ENCODE measurements at places on chromosomes 5 and 9.

DNA sequence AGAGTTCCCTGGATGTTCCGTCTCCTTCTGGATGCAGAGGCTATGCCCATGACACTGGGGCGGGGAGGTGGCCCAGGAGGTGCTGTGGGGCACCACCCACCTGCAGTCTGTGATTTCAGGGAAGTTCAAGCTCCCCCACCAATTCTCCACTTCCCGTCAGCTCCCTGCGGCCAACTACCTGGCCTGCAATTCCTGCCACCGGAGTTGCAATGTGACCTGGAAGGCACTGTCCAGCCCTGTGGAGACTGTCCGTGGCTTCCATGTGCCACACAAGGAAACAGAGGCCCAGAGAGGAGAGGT is 16.6 kb downstream of the GFI1B start:
- DNase-seq: no peak

GRCh38 chr9:18721267-18721994 is 247.5 kb downstream of the ADAMTSL1 start:
- no peak for DNase-seq

GRCh38 chr9:82124090-82124489 is 135.5 kb downstream of the SPATA31D1 start:
- DNase-seq: peak; percentile 81

- DNase-seq: no peak
Observed at GRCh38 chr9:89362647-89363310, 44.5 kb downstream of the SECISBP2 start.
